ENCODE measurements at places on chromosomes 7 and 10.

DNA sequence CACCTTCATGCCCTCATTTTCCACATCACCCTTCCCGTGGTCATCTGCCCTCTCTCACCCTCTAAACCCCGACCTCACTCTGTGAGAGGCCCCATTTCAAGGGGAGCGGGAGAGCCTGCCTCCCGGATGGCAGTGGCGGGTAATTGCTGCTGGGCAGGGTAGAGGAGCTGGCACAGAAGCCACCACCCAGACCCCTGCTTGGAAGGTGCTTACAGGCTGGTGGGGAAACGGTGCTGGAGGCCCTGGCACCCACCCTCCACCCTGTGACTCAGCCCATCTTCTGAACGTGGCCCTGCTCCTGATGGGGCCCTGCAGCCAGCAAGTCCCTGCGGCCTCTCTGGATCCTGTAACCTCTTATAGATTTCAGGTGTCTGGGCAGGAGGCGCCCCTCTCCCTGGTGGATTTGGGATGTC is 10.6 kb upstream of the PWWP2B start:
- H3K4me3 ChIP-seq: no peak overlapping the region
- no peak for DNase-seq
- H3K36me3 ChIP-seq: no peaks in the 10 kb centered on the region

- H3K36me3 ChIP-seq: no peaks in the 10 kb centered on the region
- H3K27me3 ChIP-seq: no peaks in the 10 kb centered on the region
- no peak for DNase-seq
- H3K4me1 ChIP-seq: no peaks in the 10 kb centered on the region
- no peak overlapping the region for H3K27ac ChIP-seq
Measured at GRCh38 chr10:123746061-123746460, 79.9 kb downstream of the GPR26 start.

DNA sequence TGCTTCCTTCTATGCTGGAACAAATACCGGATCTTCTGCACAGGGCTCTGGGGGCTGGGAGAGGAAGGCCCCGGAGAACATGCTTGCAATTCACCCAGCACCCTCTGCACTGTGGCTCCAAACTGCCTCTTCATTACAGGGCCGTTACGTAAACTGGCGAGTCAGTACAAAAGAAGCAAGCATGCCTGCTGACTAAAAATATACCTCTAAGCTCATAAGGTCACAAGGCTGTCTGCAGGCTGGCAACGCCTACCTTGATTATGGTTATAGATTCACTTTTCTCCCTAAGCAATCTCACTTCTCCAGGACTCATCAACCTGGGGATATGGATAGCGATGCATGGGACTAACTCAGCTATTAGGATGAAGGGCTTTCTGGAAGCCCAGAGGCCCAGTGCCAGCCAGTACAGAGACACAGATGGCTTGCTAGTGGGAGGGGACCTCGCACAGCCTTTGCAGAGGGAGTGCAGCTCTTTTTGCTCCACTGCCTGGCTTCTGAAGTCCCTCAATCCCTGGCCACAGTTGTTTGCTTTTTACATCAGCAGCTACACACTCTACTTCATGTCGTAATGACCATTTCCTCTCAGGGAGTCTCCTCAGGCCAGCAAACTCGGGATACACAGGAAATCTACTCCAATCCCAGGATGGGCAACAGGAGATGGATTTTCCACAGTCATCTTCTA is 96.1 kb downstream of the SH3PXD2A start:
- H3K4me3 ChIP-seq: no peak overlapping the region
- H3K36me3 ChIP-seq: no peaks in the 10 kb centered on the region
- no peak for DNase-seq

DNA sequence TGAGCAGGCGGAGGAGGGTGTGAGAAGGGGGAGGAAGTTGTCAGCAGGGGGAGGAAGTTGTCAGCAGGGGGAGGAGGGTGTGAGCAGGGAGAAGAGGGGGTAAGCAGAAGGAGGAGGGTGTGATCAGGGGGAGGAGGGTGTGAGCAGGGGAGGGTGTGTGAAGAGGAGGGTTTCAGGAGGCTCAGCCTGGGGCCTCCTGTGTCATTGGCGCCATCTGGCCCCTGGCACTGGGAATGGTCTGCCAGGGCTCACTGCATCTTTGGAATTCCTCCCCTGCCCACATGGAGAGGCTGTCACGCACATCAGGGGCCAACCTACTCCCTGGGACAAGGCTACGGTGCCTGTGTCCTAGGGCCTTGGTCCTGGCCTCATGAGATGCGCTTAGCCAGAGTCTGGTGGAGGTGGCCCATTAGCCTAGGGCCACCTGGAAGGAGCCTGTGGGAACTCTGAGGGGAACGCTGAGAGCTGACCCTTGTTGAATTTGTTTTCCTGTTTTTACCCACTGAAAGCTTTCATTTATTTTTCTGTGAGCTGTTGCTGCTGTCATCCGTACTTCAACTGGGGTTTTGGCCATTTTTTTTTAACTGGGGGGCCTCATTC is 18.0 kb downstream of the CAMK2B start:
- peaks cover 11% of the 10 kb centered on the region for H3K4me1 ChIP-seq
- peak; percentile 82 for DNase-seq
- H3K4me3 ChIP-seq: no peak overlapping the region
- H3K27me3 ChIP-seq: no peaks in the 10 kb centered on the region
- no peaks in the 10 kb centered on the region for H3K36me3 ChIP-seq

- peaks cover 6% of the 10 kb centered on the region for H3K4me1 ChIP-seq
- no peak for DNase-seq
- no peaks in the 10 kb centered on the region for H3K36me3 ChIP-seq
- H3K27me3 ChIP-seq: no peaks in the 10 kb centered on the region
- no peak overlapping the region for H3K27ac ChIP-seq
Measured at GRCh38 chr7:29879609-29880008, 73.3 kb downstream of the WIPF3 start.

DNA sequence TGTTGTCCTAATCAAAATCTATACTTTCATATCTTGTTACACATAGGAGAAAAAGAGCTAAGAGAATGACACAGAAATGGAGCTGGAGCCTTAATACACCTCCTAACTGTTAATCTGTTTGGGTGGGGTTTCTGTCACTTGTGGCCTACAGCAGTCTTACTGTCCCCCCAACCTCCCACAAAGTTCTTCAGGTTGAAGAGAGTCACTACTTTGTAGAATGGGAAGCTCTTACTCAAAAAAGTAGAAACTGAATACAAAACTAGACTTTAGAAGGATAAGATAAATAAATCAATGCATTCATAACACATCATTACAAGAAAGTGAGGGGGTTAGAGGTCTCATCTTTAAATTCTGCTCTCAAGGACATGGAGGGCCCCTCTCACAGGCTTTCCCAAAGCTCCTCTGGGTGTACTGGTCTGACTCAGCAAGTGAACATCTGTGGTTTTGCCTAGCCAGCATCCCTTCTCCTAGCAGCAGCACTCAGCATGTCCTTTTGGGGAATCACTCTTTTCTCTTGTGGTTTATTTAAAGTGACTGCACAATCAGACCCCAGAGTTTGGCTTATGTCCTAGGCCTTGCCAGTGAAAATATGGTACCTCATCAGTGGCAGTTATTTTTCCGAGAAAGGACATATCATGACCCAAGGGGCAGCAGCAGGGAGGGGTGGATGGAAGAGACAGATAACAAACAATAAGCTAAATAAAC is 2.0 kb upstream of the BLVRA start:
- no peak overlapping the region for H3K4me3 ChIP-seq
- H3K27me3 ChIP-seq: no peaks in the 10 kb centered on the region
- no peaks in the 10 kb centered on the region for H3K36me3 ChIP-seq
- H3K27ac ChIP-seq: no peak overlapping the region
- peaks cover 22% of the 10 kb centered on the region for H3K4me1 ChIP-seq

DNA sequence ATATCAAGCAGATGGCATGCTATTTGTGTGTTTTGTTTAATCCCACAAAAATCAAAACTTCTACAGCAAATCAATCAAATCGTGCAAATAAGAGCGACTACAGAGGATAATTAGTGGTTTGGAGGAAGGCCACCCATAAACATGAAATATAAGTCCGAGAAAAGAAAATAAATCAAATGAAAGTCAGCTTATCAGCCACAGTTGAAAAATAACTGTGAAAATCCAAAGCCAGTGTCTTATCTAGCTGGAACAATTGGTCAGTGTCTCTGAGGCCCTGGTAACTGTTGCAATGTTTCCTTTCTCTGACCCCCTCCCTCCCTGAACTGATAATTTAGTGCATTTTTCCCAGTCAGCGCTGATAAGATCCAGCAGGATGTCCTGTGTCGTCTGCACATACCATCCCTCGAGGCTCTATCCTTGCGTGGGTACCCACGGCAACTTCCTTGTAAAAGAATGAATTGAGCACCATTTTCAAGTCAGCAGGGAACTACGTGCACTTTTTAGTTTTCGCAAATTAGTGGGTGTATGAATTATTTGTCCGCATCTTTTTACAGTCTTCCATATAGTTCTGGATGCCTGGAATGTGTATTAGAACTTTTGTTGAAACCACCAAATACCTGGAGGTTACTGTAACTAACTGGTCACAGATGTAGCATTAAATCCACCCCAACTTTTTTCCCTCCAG is 10.8 kb upstream of the JCAD start:
- no peak overlapping the region for H3K4me3 ChIP-seq
- H3K36me3 ChIP-seq: no peaks in the 10 kb centered on the region
- no peak overlapping the region for H3K27ac ChIP-seq
- no peak for DNase-seq
- H3K4me1 ChIP-seq: no peaks in the 10 kb centered on the region
- no peaks in the 10 kb centered on the region for H3K27me3 ChIP-seq

GRCh38 chr7:152910545-152911225 is 151.1 kb downstream of the ACTR3B start:
- H3K27me3 ChIP-seq: no peaks in the 10 kb centered on the region
- H3K27ac ChIP-seq: no peak overlapping the region

DNA sequence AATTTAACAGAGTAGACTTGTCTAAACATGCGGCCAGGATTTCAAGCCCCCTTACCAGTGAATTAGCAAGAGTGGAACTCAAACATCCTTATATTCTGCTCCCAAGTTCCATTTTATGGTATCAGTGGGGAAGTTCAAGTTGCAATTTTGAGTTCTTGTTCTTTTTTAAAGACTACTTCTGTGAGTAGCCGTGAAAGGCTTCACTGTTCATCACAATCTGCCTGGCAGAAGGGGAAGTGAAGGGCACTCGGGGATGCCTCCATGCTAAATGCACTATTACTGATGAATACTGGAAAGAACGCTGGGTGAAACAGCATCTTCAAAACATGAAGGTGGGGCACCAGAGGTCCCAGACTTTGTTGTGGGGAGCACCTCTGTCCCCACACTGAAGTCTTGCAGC is 22.4 kb upstream of the FGL2 start:
- H3K36me3 ChIP-seq: no peaks in the 10 kb centered on the region
- H3K4me1 ChIP-seq: no peaks in the 10 kb centered on the region
- H3K4me3 ChIP-seq: no peak overlapping the region
- no peak for DNase-seq
- H3K27ac ChIP-seq: no peak overlapping the region

DNA sequence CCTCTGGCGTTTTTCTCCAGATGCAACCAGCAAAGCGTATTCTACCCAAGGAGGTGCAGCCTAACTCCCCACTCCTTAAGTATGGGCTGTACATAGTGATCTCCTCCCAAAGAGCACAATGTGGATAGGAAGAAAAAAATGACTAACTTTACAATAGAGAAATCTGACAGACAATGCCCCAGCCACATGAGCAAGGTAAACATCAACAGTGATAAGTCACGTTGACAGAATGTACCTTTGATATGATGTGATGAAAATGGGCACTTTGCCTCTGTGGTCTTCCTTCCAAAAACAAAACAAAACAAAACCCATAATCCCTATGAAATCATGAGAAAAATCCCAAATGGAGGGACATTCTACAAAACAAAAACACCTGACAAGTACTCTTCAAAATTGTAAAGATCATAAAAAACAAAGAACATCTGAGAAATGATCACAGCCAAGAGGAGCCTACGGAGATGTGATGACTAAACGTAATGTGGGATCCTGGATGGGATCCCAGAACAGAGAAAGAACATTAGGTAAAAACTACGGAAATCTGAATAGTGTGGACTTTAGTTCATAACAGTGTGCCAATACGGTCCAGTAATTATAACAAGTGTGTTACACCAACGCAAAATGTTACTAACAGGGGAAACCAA is 50.6 kb downstream of the ABLIM1 start:
- H3K27me3 ChIP-seq: no peaks in the 10 kb centered on the region
- H3K4me1 ChIP-seq: peaks cover 23% of the 10 kb centered on the region
- H3K4me3 ChIP-seq: no peak overlapping the region
- no peak for DNase-seq
- peak overlapping the region; percentile 63 for H3K27ac ChIP-seq

GRCh38 chr10:46239993-46240683 is 46.7 kb upstream of the ANTXRL start:
- H3K4me1 ChIP-seq: no peaks in the 10 kb centered on the region
- no peak overlapping the region for H3K4me3 ChIP-seq
- no peak for DNase-seq
- no peaks in the 10 kb centered on the region for H3K36me3 ChIP-seq
- H3K27me3 ChIP-seq: no peaks in the 10 kb centered on the region

GRCh38 chr7:101999393-101999792 is 182.0 kb downstream of the CUX1 start:
- H3K36me3 ChIP-seq: no peaks in the 10 kb centered on the region
- no peak for DNase-seq
- peaks cover 4% of the 10 kb centered on the region for H3K4me1 ChIP-seq
- H3K27ac ChIP-seq: no peak overlapping the region
- H3K4me3 ChIP-seq: no peak overlapping the region

Data from vagina (tissue), 2 donors.